ENCODE measurements at places on chromosomes 5 and 9. TPM values are rescaled to one million over a fixed set of nuclear protein-coding genes. Genes with fewer than 3 reads are reported as not detected.

SLC34A1 gene
- polyA plus RNA-seq, result 200 TPM

LCN15 gene
- polyA plus RNA-seq, result 0.23 TPM

ISL1 gene
- polyA plus RNA-seq, result not detected

ELOVL7 gene
- polyA plus RNA-seq, result 20.3 TPM

SPATA31D4 gene
- not detected for polyA plus RNA-seq

GABRA1 gene
- polyA plus RNA-seq, result 0.20 TPM

SCAMP1 gene
- 57.2 TPM for polyA plus RNA-seq

C1QTNF2 gene
- polyA plus RNA-seq, result 0.73 TPM

WNT8A gene
- 0.15 TPM for polyA plus RNA-seq

LCN9 gene
- not detected for polyA plus RNA-seq

C5orf24 gene
- polyA plus RNA-seq, result 119 TPM
